ENCODE measurements at places on chromosomes 3 and 15. TPM values are rescaled to one million over a fixed set of nuclear protein-coding genes. Genes with fewer than 3 reads are reported as not detected.

GRCh38 chr3:24704496-24704895 lies 209.8 kb upstream of the THRB start:
- H3K4me3 ChIP-seq, result no peak overlapping the region
- H3K36me3 ChIP-seq, result no peaks in the 10 kb centered on the region
- H3K4me1 ChIP-seq, result no peaks in the 10 kb centered on the region
- no peak overlapping the region for H3K27ac ChIP-seq

GRCh38 chr15:90979582-90979981 lies 14.8 kb downstream of the PRC1 start:
- no peaks in the 10 kb centered on the region for H3K27me3 ChIP-seq
- H3K36me3 ChIP-seq, result peaks cover 19% of the 10 kb centered on the region
- no peak overlapping the region for H3K4me3 ChIP-seq
- no peak for DNase-seq
- no peaks in the 10 kb centered on the region for H3K4me1 ChIP-seq

Gene CCR3
- not detected for polyA plus RNA-seq

DNA sequence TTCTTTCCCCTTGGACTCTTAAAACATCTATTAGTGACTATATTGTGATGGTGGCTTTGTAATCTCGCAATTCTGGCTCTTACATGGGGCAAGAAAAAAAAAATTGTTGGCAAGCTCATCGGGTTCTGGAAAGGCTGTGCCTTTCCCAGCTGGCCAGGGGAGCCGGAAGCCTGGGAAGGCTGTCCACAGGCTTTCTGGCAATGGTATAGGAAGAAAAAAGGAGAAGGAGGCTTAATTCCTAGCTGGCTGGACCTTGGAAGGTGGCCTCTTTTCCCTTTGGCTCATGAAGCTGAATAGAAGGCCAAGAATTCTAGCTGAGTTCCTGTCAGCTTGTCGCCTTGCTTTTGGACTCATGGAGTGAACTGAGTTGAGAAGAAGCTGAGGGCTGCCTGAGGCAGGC lies 243.5 kb upstream of the SEMA6D start:
- H3K27ac ChIP-seq, result peak overlapping the region; percentile 51
- H3K27me3 ChIP-seq, result no peaks in the 10 kb centered on the region
- DNase-seq, result peak; percentile 70
- no peaks in the 10 kb centered on the region for H3K4me1 ChIP-seq
- no peak overlapping the region for H3K4me3 ChIP-seq

Gene GRM2
- polyA plus RNA-seq, result not detected

GRCh38 chr15:101203607-101204189 lies 48.1 kb downstream of the CHSY1 start:
- H3K4me3 ChIP-seq, result no peak overlapping the region
- no peak for DNase-seq
- H3K27me3 ChIP-seq, result no peaks in the 10 kb centered on the region

GRCh38 chr15:85726454-85726853 lies 68.3 kb downstream of the KLHL25 start:
- H3K4me3 ChIP-seq, result no peak overlapping the region
- peaks cover 99% of the 10 kb centered on the region for H3K36me3 ChIP-seq
- DNase-seq, result no peak
- H3K27ac ChIP-seq, result peak overlapping the region; percentile 71

Gene VWA5B2
- polyA plus RNA-seq, result 2.4 TPM

DNA sequence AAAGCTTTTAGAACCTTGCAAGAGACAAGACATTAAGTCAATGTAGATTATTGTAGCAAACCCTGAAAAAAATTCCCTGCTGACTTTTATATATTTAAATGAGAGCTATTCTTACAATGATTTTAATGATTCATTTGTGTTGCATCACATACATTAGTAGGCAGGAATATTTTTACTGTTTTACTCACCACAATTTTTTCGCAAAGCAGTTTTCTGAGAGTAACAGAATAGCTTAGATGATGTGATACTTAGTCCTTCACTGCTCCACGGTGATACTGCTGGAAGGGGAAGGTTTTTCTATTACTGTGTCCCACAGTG lies 43.9 kb upstream of the CLRN1 start:
- no peak overlapping the region for H3K4me3 ChIP-seq
- DNase-seq, result no peak
- H3K27me3 ChIP-seq, result no peaks in the 10 kb centered on the region
- no peaks in the 10 kb centered on the region for H3K4me1 ChIP-seq
- no peaks in the 10 kb centered on the region for H3K36me3 ChIP-seq

DNA sequence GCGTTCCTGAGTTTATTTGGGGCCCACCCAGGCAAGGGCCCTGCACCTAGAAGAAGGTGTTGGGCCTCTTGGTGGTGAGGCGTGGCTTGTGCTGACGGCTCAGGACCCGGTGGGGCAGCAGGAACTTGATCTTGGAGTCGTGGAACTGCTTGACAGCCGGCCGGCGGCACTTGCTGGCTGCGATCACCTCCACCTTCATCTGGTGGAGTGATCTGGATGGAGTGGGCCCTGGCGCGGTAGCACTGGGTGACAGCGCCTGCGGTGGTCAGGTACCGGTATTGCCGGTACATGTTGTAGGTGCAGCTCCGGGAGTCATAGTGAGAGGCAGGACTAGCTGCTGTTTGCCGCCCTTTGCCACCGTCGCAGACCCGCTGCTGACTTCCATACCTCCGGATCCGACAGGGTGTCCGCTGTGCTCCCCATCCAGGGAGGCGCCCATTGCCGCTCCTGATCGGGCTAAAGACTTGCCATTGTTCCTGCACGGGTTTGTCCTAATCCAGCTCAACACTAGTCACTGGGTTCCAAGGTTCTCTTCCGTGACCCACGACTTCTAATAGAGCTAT lies 136.8 kb downstream of the ANO10 start:
- DNase-seq, result no peak
- no peaks in the 10 kb centered on the region for H3K27me3 ChIP-seq

Gene GBE1
- 11.9 TPM for polyA plus RNA-seq

DNA sequence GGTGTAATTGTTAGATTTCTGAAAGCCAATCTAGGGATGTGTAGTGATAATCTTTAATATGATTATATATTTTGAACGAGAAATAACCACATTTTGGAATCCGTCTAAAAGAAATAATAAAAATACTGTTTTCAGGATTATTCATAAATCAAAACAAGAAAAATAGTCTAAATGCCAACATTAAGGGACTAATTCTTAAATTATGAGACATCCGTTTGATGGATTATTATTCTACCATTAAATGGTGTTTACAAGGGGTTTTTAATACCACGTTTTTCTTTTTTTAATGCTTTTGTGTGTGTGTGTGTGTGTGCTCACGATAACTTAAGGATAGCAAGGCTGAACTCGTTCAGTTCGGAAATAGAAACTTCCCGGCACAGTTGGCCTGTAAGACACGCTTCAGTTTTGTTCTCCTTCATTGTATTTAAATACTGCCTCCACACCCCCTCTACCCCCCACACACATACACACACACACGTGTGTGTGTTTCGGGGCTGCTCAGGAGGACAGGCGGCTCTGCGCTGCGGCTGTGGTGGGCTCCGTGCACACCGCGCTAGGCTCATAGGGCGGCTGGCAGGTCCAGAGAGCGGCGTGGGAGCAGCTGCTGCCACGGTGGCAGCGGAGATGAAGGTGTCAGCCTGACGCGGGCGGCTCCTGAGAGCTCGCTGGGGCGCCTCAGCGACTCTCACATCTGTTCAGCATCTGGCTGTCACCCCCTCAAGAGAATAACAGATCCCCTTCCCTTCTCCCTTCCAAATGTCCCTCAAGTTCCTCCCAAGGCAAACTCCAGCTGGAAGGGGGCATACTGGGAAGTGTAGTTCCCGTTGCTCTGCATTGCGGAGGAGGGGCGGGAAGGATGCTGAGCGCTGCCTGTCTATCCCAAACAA lies 23.0 kb upstream of the ANP32A start:
- peak; percentile 65 for DNase-seq
- H3K4me3 ChIP-seq, result peak overlapping the region; percentile 50
- peaks cover 9% of the 10 kb centered on the region for H3K4me1 ChIP-seq
- H3K36me3 ChIP-seq, result no peaks in the 10 kb centered on the region

Data from stomach (tissue), 19 donors.